ENCODE measurements at places on chromosomes 2 and 18.

DNA sequence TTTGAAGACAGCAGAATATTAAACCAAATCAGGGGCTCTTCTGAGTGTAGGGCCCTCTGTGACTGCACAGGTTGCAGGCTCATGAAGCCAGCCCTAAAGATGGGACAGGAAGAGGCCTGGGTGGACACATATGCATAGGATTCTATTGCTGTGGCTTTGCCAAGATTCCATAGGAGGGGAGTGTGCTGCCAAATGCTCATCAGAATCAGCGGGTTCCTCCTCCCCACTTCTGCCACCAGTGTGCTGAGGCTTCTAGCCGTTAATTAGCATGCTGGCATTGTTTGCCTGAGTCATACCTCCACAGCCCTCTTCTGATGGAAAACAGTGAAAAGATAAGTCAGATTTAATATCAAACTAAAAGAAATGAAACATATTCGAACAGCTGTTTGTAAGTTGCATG, 103.9 kb upstream of the TMEFF2 start:
- no peak for DNase-seq

- no peak for DNase-seq
Measured at GRCh38 chr2:27689424-27689823, 25.7 kb downstream of the SLC4A1AP start.

GRCh38 chr2:9332136-9332852, 91.0 kb downstream of the ITGB1BP1 start:
- DNase-seq = no peak

DNA sequence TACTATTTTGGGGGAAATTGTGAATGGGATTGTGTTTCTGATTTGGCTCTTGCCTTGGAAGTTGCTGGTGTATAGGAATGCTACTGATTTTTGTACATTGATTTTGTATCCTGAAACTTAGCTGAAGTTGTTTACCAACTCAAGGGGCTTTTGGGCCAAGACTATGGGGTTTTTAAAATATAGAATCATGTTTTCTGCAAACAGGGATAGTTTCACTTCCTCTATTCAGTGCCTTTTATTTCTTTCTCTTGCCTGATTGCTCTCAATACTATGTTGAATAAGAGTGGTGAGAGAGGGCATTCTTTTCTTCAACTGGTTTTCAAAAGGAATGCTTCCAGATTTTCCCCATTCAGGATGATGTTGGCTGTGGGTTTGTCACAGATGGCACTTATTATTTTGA, 1383.8 kb upstream of the ACVR2A start:
- DNase-seq = no peak

- peak; percentile 83 for DNase-seq
Measured at GRCh38 chr2:60549238-60549927, 4.1 kb downstream of the BCL11A start.

- no peak for DNase-seq
Measured at GRCh38 chr2:62854600-62855514, 149.3 kb downstream of the EHBP1 start.

DNA sequence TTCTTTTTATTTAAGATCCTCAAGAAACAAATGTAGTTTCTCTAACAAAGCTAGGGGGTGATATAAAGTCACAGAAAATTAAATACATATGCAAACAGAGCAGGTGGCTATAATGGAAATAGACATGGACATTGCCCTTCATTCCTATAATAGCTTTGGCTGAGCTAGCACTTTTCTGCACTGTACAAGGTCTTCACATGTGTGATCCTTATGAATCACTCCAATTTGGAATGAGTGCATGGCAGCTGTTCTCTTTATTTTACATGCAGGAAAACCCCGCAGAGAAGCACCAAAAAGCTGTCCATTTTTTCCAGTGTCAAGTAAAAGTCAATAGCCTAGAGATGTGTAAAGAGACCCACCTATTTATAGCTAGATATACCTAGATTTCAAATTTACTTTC, 747.4 kb upstream of the SLC8A1 start:
- no peak for DNase-seq

DNA sequence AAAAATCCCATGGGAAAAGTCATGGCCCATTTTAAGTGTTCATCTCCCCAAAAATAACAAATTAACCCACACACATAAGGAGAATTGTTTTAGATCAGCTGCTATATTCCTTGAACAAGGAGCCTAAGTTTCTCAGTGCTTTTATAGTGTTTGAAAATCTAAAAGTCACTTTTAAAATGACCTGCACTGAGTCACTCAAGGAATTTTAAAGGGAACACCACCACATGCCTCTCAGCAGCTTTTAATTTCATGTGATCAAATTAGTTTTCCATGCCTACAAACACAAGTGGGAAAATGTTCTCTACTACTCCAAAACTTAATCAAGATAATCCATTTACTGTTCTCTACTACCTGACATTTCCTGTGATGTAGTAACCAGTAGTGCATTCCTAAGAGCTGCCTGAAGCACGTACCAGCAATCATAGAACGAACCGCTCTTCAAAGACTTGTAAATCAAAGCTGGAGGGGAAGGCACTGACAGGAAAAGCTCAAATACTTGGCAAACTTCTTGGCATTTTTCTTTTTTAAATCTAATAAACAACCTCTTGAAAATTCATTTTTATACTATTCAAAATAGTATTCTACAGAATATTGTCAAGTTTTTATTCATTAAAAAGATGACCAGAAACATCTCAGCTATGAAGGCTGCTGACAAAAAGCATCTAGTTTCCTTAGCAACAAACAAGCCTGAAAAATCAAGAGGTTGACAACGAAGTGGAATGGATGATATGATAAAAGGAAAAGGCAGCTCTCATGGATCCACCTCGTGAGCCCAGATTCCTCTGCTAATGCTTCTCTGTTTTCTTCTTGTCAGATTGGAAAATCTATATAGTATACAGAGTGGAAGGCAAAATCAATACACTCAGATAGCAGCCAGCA, 37.2 kb downstream of the LRPPRC start:
- no peak for DNase-seq

DNA sequence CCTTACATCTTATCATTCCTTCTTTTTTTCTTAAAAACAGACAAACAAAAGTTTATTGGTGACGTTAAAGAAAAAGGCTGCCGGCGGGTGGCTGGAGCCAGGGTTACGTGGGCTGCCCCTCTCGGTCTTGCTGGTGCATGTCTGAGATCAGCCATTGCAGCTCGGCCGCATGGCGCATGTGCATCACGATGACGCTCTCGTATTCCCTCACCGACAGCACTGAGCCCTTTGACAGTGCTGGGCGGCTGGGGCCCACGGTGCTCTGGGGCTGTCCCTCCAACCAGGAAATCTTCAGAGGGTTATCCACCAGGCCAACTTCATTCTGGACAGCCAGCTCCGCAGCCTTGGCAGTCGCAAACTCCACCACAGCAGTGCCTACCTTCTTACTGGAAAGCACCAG, 1081.8 kb upstream of the TMEFF2 start:
- no peak for DNase-seq

- DNase-seq = peak; percentile 82
Measured at GRCh38 chr2:234257859-234258561, 207.5 kb downstream of the SPP2 start.

GRCh38 chr2:47715552-47715951, 67.4 kb upstream of the MSH6 start:
- no peak for DNase-seq

DNA sequence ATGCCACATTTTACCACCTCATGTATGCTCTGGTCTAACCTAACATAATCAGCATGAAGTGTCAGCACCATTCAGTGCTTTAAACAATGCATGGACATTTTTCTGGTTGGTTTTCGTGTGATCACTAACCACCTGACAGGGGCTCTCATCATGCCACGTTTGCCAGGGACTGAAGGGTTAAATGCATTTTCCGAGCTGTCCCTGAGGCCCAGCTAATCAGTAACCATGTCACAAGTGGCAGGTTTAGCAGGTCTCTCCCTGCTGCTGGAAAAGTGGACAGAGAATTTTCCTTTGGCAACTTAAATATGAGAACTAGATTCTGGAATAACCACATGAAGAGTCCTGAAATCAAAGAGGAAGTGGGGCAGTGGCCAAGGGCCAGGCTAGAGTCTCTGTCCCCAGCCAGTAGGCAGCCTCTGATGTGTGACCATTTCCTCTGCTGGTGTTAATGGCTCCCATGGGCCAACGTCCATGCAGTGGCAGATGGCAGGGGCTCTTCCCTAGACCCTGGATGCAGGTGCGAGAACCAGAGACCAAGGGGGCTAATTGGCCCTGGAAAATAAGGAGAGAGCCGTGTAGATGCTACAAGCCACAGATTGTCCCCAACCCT, 69.5 kb downstream of the TPGS2 start:
- DNase-seq = no peak

- no peak for DNase-seq
Measured at GRCh38 chr2:82120654-82121053, 1816.1 kb upstream of the LRRTM1 start.

DNA sequence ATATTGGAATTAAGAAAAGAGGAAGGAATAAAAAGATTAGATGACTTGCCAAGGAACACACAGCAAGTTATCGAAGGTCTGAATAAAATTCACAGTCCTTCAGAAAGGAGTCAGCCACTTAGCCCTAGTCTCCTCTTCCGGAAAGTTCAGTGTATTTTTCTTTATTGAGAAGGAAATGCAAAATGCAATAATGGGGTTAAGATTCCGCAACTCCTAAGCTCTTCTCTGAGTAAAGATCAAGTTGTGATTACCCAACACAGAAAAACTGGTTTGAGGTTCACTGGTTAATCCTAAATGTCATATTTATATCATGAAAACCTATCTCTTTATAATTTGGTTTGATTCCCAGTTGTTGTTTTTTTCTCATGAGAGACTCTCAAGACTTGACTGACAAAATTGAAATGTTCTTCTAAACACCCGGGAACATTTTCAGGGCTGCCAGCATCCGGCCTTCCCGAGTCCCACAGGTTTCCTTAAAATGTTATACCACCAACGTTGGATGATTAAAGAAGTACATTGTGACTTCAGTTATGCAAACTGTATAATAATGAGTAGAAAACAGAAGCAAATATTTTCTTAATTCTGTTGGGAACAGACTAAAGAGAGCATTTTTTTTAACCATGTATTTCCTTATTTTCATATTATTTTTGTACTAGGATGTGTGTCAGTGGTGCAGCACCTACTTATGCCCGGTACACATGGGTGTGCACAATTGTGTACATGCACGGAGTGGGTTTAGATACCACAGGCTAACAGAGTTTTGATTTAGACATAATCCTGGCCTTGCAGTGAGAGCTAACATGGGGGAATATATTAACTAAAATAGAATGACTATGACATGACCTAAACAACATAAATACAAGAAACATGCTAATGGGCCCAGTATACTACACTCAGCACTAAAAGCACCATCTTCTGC, 100.2 kb downstream of the STK39 start:
- DNase-seq = no peak

DNA sequence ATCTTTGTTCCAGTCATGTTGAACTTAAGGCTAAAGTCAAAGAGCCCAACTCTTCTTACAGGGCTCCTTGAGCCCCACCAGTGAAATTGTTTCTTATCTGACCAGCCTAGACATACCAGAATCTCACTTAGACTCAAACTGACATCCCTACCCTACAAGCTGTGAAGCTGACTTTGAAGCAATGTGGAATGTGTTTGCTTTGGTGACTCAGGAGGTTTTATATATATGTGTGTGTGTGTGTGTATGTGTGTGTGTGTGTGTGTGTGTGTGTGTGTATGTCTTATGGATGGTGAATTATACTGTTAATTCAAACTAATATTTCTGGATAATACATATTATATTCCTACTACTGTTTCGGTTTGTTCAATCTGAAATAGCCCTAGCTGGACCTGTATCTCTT, 67.3 kb downstream of the CAMKMT start:
- DNase-seq = no peak

GRCh38 chr2:207871506-207871905, 101.8 kb upstream of the FZD5 start:
- DNase-seq = no peak

- peak; percentile 62 for DNase-seq
Measured at GRCh38 chr18:56709463-56709862, 58.3 kb downstream of the WDR7 start.

GRCh38 chr18:35413163-35413511, 36.0 kb upstream of the ZNF396 start:
- no peak for DNase-seq

DNA sequence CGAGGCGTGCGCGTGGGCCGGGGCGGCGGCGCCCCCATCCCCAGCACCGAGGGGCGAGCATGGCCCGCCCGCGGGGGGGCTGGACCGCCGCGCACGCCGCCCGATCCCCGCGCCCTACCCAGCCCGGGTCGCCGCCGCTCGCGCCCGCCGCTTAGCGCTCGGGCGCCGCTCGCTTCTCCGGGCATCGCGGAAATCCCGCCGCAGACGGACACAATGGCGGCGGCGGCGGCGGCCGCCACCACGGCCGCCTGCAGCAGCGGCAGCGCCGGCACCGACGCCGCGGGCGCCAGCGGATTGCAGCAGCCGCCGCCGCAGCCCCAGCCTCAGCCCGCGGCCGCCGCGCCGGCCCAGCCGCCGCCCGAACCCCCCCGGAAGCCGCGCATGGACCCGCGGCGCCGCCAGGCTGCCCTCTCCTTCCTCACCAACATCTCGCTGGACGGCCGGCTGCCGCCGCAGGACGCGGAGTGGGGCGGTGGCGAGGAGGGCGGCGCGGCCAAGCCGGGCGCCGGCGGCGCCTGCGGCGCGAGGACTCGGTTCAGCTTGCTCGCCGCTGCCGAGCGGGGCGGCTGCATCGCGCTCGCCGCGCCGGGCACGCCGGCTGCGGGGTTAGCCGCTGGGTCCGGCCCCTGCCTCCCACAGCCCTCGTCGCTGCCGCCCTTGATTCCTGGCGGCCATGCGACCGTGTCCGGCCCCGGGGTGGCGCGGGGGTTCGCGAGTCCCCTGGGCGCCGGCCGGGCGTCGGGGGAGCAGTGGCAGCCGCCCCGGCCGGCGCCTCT, 453 bp downstream of the CABLES1 start:
- no peak for DNase-seq

DNA sequence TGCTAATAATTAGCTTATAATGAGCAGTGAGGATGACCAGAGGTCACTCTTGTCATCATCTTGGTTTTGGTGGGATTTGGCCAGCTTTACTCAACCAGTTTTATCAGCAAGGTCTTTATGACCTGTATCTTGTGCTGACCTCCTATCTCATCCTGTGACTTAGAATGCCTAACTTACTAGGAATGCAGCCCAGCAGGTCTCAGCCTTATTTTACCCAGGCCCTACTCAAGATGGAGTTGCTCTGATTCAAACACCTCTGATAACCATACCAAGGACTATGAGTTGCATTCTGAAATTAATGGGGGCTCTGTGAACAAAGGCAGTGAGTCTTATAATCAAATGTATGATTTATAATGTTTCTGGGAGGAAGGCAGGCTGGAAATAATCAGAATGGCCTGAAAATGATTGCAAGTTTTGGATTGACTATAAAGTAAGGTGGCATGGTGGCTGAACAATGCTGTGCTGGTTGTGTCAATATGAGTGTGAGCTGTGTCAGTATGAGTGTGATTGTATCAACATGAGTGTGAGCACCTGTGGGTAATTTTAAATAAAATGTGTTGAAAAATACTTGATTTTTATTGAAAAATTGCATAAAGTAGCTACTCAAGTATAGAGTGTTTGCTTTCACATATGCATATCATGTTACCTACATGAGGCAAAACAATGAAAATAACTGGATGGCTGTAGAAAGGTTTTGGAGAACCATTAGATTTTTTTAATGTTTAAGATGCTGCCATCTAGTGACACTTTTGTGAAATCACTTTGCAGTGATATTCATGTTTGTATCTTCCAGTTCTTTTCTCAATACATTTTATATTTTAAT, 103.0 kb downstream of the KYNU start:
- DNase-seq = peak; percentile 25
